ENCODE measurements at places on chromosomes 3 and 15. TPM values are rescaled to one million over a fixed set of nuclear protein-coding genes. Genes with fewer than 3 reads are reported as not detected.

GRCh38 chr3:15804553-15805095, 6.8 kb upstream of the ANKRD28 start:
- no peaks in the 10 kb centered on the region for H3K27me3 ChIP-seq
- DNase-seq: no peak
- H3K4me3 ChIP-seq: no peak overlapping the region
- no peak overlapping the region for H3K27ac ChIP-seq

DNA sequence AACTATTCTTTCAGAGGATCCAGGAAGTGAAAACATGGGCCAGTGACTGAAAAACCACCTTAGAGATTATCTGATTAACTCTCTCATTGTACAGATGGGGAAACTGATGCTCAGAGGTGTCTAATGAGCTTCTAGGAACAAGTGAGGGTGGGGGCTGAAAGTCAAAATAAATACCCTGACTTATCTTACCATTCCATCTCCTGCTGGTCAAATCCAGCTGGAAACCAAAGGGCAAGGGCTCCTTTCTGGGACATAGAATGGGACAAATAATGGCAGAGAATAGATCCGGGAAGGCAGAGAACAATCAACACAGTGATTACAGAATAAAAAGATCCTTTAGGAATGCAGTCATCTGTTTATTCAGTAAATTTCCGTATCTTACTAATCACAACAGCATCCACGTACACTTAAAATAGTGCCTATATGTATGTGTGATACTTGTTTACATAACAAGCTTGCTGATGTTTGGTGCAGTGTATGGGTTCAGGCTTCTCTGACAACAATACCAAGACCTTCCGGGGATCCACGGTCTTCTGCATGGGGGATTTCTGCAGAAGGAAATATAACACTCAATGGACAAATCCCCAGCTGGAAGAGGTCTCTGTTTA, 173.2 kb downstream of the THSD4 start:
- no peak overlapping the region for H3K27ac ChIP-seq
- no peak for DNase-seq
- H3K4me3 ChIP-seq: no peak overlapping the region
- H3K36me3 ChIP-seq: no peaks in the 10 kb centered on the region
- H3K27me3 ChIP-seq: no peaks in the 10 kb centered on the region

- no peak for DNase-seq
- peaks cover 11% of the 10 kb centered on the region for H3K4me1 ChIP-seq
- H3K4me3 ChIP-seq: no peak overlapping the region
Observed at GRCh38 chr3:42214064-42214463, 51.9 kb downstream of the CCK start.

GRCh38 chr3:108505811-108506210, 4.6 kb downstream of the MYH15 start:
- no peak for DNase-seq
- no peak overlapping the region for H3K4me3 ChIP-seq
- H3K27me3 ChIP-seq: no peaks in the 10 kb centered on the region
- H3K4me1 ChIP-seq: peaks cover 5% of the 10 kb centered on the region

GRCh38 chr3:80366808-80367548, 599.2 kb upstream of the ROBO1 start:
- no peaks in the 10 kb centered on the region for H3K27me3 ChIP-seq
- DNase-seq: no peak
- no peak overlapping the region for H3K27ac ChIP-seq
- H3K36me3 ChIP-seq: no peaks in the 10 kb centered on the region
- H3K4me1 ChIP-seq: no peaks in the 10 kb centered on the region

DNA sequence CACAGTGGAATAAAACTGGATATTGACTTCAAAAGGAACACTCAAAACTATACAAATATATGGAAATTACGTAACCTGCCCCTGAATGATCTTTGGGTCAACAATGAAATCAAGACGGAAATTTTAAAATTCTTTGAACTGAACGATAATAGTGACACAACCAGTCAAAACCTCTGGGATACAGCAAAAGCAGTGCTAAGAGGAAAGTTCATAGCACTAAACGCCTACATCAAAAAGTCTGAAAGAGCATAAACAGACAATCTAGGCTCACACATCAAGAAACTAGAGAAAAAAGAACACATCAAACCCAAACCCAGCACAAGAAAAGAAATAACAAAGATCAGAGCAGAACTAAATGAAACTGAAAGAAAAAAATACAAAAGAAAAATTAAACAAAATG, 46.6 kb downstream of the DNAAF4 start:
- H3K4me1 ChIP-seq: no peaks in the 10 kb centered on the region
- H3K36me3 ChIP-seq: no peaks in the 10 kb centered on the region
- H3K4me3 ChIP-seq: no peak overlapping the region
- no peak overlapping the region for H3K27ac ChIP-seq
- no peaks in the 10 kb centered on the region for H3K27me3 ChIP-seq
- DNase-seq: no peak

DNA sequence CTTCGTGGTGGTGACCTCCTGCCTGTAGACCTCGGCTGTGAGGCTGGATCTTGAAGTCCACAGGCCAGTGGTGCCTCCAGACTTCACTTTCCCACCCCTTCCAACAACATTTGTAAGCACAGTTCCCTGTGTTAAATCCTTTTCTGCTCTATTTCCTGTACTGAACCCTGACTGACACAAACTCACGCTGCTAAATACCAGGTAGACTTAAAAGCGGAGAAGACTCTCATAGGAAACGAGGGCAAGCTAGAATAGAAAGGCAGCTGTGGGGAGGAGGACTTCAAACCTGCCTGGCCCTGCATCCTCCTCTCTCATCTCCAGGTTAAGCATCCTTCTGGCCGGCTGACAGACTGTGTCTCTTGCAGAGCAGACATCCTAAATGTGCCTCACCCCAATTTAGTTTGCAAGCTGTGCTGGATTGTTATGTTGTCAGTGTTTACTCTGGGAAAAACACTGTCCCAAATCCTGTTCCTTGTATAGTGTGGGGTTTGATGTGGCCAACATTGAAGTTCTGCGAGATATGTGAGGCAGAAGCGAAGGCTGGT, 58.5 kb upstream of the LARS2 start:
- no peaks in the 10 kb centered on the region for H3K4me1 ChIP-seq
- no peak overlapping the region for H3K4me3 ChIP-seq
- H3K36me3 ChIP-seq: no peaks in the 10 kb centered on the region
- H3K27me3 ChIP-seq: no peaks in the 10 kb centered on the region
- H3K27ac ChIP-seq: no peak overlapping the region
- DNase-seq: no peak

DNA sequence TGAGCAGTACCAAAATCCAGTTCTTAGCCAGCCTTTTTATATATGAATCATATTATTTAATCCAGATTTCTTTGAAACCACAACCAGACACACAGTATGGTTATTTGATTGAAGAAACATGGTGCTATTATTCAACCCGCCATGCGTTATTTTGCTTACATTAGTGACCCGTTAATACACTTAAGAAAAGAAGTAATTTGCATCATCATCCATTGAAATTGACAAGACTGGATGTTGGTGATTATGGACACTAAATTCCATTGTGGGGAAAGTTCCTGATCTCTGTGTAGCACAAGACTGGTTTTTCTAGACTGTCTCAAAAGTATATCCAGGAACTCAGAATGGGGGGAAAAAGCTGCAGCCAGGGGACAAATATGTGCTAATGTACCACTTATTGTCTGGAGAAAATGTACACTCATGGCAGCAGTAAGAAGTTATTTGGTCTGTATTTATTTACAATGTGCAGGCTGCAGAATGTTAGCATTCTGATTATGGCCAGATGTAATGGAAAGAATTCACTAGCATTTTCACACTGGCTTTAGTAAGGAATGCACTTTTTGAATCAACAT, 80.3 kb downstream of the FILIP1L start:
- H3K4me3 ChIP-seq: no peak overlapping the region
- no peak for DNase-seq
- no peaks in the 10 kb centered on the region for H3K27me3 ChIP-seq
- H3K27ac ChIP-seq: peak overlapping the region; percentile 7

DNA sequence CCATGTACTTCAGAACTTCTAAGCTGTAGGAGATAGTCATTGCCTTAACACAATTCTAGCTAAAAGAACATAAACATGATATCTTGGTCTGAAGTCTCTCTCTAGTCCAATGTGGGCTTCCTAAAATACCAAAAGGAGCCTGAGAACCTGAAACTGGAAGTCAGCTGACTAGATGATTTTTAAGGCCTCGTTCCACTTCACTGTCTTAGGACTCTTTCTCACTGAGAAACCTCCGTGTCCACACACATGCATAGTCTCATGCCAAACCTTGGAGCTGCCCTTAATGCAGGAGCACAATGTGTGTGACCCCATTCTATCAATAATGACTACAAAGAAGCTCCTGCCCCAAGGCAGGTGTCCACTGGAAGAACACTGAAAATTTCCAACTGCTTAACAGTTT, 87.7 kb downstream of the ETFA start:
- DNase-seq: no peak
- no peaks in the 10 kb centered on the region for H3K27me3 ChIP-seq
- no peak overlapping the region for H3K4me3 ChIP-seq
- H3K36me3 ChIP-seq: peaks cover 68% of the 10 kb centered on the region
- H3K27ac ChIP-seq: no peak overlapping the region

DNA sequence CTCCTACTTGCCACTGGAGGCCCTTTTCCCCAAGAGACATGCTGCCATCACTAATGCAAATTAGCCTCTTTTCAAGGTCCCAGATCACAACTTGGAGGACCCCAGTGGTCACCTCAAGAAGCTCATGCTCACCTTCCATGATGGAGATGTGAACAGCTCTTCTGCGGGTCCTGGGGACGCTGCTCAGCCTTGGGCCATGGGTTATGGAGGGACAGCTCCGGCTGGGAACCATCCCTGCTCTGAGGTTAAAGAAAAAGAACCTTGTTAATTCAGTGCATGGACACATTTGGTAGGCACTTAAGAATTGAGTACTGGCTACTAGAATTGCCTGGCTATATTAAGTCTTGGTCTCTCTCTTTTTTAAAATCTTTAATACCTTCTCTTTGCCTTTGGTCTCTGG, 56.8 kb downstream of the WDR76 start:
- peaks cover 9% of the 10 kb centered on the region for H3K27me3 ChIP-seq
- H3K4me1 ChIP-seq: peaks cover 11% of the 10 kb centered on the region
- no peak overlapping the region for H3K4me3 ChIP-seq
- DNase-seq: no peak

DNA sequence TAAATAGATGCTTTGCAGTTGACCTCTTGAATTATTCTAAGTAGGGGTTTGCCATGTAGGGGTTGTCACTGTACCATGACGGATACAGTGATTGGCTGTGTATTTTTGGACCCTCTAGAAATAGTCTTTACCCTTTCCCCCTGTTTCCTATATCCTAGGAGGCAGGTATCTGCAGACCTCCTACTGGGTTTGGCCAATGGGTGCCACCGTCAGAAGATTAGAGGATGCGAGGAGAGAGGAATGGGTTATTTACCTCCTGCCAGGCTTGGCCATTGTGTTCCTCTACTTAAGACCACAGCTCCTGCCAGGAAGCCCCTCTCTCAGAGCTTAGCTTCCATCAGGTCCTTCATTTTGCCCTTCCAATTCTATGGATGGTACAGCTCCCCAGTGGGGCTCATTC, 40.2 kb upstream of the CLRN1 start:
- H3K4me3 ChIP-seq: no peak overlapping the region
- no peaks in the 10 kb centered on the region for H3K36me3 ChIP-seq
- no peak overlapping the region for H3K27ac ChIP-seq

The CLDN18 gene
- 0.39 TPM for total RNA-seq

The SEC22A gene
- total RNA-seq: 14.8 TPM

The MME gene
- total RNA-seq: 6.5 TPM

The HDDC3 gene
- 7.9 TPM for total RNA-seq

The TERB2 gene
- total RNA-seq: not detected
